ENCODE measurements at places on chromosomes 6 and 20.

DNA sequence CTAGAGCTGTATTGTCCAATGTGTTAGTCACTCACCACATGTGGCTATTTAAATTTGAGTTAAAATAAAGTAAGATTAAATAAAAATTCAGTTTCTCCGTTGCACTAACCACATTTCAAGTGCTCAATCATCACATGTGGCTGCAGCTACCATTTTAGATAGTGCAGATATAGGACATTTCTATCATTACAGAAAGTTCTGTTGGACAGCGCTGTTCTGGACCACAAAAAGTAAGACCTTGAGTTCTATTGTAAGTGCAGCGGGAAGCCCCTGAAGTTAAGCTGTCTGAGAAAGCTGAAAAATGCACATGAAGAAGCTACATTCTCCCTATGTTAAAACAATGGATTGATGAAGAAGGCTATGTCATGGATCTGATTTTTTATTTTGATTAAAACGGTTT, 1.1 kb downstream of the ORC3 start:
- no peak for DNase-seq

- no peak for DNase-seq
These were observed 338.0 kb upstream of the KHDRBS2 start for GRCh38 chr6:62623846-62624532.

- no peak for DNase-seq
These were observed 60.3 kb downstream of the SAMD3 start for GRCh38 chr6:130162421-130162820.

GRCh38 chr6:125678601-125679000, 70.8 kb upstream of the HEY2 start:
- no peak for DNase-seq

- DNase-seq = no peak
These were observed 12.8 kb upstream of the KHDRBS2 start for GRCh38 chr6:62298745-62299392.

- DNase-seq = no peak
These were observed 38.9 kb downstream of the STK35 start for GRCh38 chr20:2140561-2140960.

GRCh38 chr20:8255945-8256632, 124.0 kb downstream of the PLCB1 start:
- no peak for DNase-seq

GRCh38 chr20:1721687-1722512, 64.3 kb upstream of the SIRPG start:
- DNase-seq = no peak

- no peak for DNase-seq
These were observed 3.0 kb upstream of the RBBP8NL start for GRCh38 chr20:62430311-62430853.

- DNase-seq = no peak
These were observed 920 bp downstream of the GJA1 start for GRCh38 chr6:121436274-121436857.

GRCh38 chr6:160462116-160462515, 113.9 kb downstream of the SLC22A3 start:
- DNase-seq = no peak

GRCh38 chr6:166344240-166344639, 1.9 kb upstream of the SFT2D1 start:
- no peak for DNase-seq

DNA sequence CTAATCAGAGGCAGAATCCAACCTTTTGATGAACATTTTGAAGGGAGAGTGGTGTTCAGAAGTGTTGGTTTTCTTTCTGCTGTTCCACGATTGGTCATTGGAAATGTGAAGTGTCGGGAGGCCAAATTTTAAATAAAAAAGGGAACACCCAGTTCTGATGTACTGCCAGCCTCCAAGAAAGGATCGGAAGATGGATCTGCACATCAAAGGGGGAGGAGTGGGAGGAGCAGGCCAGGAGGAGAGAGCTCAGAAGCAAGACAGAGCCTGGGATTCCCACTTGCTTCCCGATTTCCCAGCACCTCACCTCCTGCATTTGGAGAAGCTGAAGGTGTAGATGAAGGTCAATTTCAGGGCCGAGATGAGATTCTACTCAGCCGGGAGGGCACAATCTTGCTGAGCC, 55.9 kb upstream of the NAA20 start:
- no peak for DNase-seq

DNA sequence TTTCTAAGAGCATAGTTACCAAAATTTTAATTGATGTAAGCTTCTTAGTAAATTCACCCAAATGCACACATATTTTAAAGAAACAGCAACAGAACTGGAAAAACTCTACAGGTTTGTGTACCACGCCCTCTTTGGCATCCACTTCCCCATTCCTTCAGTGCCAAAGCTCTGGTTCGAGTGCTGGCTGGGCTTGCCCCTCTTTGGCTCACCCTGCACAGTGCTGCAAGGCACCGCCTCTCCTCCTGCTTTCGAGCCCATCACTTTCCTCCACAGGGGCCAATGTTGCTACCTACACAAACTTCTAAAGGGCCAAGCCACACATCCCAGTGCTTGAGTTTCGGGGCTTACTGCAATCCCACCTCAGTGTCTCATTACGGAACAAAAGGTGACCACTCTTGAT, 9.6 kb downstream of the LRP11 start:
- DNase-seq = no peak

- peak; percentile 43 for DNase-seq
These were observed 37.7 kb downstream of the LY86 start for GRCh38 chr6:6626187-6626586.

DNA sequence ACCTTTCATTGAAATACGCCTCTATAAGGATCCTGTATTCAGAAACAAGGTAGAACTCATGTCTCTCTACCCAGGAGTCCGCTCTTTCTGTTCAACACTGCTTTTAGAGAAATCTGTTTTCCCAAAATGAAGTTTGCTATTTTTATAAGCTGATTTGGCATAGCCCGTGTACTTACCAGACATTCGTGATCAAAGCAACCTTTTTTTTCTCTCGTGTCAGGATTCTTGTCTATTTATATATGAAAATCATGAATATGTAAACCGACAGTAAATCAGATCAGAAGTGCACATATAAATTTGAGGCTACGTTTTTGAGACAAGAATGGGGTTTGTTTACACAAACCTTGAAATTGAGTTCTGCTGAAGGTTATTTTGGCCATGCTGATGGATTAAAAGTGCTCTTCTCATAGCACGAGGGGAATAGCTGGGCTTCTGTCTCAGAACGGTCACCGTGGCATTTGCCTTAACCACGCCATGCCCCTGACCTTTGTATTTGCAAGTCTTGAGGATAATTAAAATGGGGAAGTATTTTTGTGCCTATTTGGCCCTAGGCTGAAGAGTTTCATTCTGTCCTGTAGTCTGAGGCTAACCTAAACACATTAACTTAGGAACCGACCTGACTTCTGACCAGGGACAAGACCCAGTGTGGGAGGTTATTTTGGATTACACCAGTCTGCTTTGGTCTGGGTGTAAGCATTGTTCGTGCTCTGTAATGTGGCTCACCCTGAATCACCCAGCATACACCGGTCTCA, 118.6 kb downstream of the MAP3K4 start:
- DNase-seq = no peak

DNA sequence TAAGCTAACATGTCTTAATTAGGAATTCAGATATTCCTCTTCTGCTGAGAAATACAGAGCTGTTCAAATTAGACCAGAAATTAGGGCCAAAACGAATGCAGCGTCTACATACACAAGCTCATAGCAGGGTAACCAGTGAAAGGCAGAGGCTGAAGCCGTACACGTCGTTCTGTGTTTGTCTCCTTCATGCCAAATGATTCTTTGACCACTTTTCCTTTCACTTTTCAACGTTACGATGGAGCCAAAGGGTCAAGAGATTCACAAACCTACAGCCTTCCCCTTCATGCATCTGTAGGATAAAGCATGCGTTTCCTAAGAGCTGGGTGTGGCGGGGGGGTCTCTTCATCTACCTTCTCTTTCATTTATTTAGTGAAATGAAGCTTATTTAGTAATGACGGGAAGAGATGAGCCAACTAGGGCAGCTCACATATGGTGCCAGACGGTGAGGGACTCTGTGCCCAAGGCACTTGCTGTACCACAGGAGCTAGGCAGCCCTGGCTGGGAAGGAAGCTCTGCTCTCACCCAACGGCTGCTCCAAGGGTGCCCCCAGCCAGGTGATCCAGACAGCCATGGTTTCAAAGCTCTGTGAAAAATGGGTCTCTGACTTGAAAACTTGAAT, 178.0 kb downstream of the ATXN1 start:
- no peak for DNase-seq

GRCh38 chr20:50634191-50634590, 57.2 kb downstream of the RIPOR3 start:
- no peak for DNase-seq

GRCh38 chr6:150761771-150762170, 103.7 kb upstream of the MTHFD1L start:
- DNase-seq = no peak

GRCh38 chr6:149277621-149278020, 39.9 kb upstream of the TAB2 start:
- no peak for DNase-seq

- DNase-seq = no peak
These were observed 18.6 kb upstream of the NKAIN2 start for GRCh38 chr6:123785039-123785438.

GRCh38 chr6:131424475-131424874, 148.6 kb upstream of the ARG1 start:
- DNase-seq = no peak

DNA sequence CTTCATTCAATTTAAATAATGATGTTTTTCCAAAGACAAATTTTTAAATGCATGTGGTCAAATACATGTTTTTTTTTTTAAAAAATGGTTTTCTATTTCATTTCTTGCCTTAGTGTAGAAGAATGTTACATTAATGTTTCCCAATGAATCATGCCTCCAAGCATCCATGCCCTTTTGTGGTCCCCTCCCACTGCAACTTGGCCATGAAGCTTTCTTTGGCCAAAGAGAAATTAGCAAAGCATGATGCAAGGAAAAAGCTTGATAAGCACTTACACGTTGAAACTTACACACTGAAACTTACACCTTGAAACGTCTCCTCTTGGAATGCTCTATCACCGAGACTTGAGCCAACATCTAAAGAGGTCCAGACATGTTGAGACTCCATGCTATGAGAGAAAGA, 93.0 kb upstream of the ELOVL5 start:
- peak; percentile 2 for DNase-seq

DNA sequence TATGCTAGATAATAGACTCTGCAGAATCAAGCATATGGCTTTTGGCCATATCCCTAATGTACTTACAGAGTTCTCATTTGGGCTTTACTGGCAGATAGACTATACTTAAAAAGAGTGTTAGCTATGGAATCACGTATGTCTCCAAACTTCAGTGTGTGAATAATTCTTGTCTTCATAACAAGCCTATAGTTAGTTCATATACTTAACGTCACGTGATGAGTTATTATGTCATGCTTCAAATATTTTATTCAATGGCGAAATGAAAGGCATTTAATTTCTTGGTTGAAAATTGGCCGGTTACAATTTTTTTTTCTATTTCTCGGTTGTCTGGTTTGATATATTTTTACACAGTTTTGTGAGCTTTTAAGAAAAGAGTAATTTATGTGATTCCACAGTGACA, 62.7 kb downstream of the MEI4 start:
- no peak for DNase-seq

GRCh38 chr6:108163267-108163643, 2.6 kb upstream of the NR2E1 start:
- DNase-seq = no peak

DNA sequence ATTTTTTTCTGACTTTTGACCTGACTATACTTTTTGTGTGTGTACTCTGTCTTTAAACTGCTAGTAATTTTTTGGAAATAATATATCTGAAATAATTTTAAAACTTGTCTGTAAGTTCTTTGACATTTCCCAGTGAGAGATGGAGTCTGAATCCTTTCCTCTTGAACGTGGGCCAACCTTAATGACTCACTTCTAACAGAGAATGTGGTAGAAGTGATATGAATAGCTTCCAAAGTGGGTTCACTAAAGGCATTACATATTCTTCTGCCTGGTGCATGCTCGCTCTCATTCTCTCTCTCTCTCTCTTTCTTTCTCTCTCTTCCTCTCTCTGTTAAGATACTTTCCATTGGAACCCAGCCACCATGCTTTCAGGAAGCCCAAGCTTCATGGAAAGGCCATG, 108.7 kb upstream of the FERMT1 start:
- DNase-seq = no peak

- peak; percentile 15 for DNase-seq
These were observed 13.9 kb upstream of the ATG5 start for GRCh38 chr6:106339334-106340029.

DNA sequence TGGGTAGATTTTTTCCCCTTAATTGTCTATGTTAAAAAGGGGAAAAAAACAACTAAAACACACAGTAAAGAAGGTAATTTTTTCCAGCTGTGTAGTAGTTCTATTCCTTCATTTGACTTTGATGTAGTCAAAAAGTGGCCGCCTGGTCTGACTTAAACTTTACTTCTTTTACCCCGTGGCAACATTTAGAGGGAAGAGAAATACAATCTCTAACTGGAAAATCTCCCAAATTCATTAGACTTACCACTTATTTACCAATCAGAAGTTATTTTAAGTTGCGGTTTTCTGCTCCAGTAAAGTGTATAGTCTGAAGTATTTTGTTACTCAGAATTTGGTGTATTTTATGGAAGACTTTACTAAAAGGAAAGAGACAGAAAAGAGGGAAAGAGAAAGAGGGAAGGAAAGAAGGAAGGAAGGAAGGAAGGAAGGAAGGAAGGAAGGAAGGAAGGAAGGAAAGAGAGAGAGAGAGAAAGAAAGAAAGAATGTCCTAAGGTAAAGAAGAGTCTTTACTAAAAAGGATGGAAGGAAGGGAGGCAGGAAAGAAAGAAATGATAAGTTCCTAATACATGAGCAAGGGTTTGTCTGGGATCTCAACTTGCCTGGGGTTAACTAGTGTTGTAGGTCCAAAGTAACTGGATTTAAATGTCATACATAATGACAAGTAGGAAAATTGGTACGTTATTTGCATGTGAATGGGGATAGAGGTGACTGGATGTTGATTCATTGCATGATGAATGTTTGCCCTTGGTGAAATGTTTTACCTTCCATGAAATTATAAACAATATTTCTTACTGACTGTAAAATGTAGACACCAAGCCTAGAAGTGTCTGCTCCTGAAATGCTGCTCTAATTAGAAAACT, 135.1 kb downstream of the SAMD5 start:
- DNase-seq = no peak

DNA sequence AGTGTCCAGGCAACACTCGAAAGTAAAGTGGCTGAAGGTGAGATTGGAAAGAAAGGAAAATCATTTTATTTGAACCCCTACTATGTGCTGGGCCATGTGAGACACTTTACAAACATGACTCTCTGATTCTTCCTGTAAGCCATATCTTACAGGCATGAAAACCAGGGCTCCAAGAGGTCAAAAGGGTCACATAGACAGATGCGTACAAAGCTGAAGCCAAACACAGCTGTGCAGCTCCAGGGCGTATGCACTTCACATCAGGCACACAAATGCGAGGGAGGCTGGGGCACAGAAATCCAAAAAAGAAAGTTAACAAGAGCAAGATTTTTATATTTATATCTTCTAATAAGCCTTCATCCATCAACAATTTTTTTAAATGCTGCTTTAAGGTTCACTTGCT, 176.5 kb downstream of the PHACTR1 start:
- DNase-seq = no peak

GRCh38 chr20:44584162-44584561, 1.8 kb downstream of the PKIG start:
- no peak for DNase-seq

- no peak for DNase-seq
These were observed 166.9 kb upstream of the TSHZ2 start for GRCh38 chr20:52805296-52805571.
